ENCODE measurements at places on chromosomes 3 and 15.
A peak's percentile ranks its signal among the peaks of the same experiment; 100 is the strongest.

- DNase-seq = no peak
Measured at GRCh38 chr15:63815796-63816533, 17.8 kb downstream of the HERC1 start.

GRCh38 chr3:141096981-141097380, 45.8 kb downstream of the SPSB4 start:
- DNase-seq = no peak

DNA sequence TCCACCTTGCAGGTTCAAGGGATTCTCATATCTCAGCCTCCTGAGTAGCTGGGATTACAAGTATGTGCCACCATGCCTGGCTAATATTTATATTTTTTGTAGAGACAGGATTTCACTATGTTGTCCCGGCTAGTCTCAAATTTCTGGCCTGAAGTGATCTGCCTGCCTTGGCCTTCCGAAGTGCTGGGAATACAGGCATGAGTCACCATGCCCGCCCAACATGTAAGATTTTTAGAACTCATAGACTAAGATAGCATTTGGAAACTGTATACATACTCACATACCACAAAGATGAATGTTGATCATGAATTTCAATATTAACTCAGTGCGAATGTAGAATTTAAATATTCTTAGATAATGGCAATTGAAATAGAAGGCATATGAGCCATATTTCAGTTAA, 718.9 kb downstream of the NLGN1 start:
- DNase-seq = no peak

DNA sequence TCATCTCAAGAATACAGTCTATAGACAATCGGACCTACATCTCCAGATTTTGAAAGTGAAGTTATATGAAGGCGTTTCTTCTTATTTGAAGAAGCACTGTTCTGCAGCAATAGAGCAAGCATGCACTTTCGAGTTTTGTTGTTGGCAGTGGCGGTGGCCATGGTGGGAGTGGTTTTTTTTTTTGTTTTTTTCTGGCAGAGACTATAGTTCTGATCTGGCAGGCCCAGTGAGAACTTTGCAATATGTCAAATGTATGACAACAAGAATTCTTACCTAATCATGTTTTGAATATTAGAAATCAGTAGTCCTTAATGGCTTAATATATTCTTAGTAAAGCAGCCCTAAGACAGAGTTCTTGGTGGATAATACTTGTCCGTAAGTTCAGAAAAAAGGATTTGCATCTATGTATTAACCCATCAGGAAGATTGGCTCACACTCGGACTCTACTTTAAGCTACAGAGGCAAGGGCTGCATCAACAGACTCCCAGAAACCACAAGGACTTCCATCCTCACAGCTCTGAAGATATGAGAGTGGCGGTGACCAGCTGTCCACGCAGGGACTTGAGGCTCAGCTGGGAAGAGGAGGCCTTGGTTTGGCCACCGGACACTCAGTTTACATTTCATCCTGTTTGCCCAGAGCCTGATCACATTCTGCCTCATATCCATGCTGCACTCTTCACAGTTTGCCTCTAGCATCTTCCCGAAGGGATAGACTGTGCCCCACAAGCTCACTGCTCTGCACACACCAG, 124.1 kb upstream of the THBS1 start:
- DNase-seq = no peak

DNA sequence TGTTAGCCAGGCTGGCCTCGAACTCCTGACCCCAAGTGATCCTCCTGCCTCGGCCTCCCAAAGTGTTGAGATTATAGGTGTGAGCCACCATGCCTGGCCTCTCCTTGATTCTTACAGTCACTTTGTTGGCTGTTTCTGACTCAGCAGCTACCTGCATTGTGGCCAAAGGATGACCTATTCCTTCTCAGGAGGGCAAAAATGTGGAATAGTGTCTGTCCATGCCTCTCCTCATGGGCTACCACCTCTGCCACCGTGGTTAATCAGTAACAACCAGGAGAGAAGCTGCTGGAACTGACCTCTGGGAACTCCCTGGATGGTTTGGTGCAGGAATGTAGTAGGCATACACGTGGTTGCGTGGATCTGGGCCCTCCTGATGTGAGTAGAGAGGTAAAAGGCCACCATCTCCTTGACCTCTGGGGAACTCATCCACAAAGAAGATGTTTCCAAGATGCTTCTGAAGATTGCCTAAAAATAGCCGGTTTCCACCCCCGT, 63.3 kb downstream of the FLNB start:
- DNase-seq = no peak

GRCh38 chr15:92719021-92719420, 63.4 kb upstream of the FAM174B start:
- no peak for DNase-seq

- DNase-seq = no peak
Measured at GRCh38 chr3:129521611-129522010, 6.8 kb upstream of the RHO start.

DNA sequence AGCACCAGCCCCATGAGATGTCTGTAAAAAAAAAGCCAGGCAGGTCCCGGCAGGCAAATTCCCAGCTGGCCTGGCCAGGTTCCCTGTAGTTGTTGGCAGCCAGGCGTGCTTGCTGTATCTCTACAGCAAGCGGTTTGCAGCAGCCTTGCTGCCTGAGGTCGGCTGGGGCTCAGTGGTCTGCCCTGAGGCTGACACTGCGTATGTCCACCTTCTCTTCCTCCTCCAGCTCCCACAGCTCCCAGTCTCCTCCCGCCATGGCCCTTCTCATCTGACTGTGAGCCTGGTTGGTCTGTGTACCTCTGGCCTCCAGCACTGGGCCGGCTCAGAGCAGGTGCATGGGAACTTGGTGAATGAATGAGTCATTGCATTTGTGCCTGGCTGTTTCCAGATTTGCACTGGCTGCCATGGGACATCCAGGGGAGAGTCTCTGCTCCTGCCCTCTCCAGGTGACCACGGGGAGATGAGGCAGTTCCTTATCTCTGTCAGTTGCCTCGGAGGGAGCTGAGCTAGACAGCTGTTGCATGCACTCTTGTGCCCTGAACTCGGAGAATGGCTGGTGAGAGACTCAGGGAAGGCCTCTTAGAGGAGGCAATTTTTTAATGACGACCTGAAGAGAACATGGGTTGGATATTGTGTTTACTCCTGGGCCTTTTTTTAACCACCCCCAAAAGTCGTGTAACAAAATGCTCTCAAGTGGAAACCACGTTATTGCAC, 43.0 kb downstream of the SPSB4 start:
- no peak for DNase-seq

- no peak for DNase-seq
Measured at GRCh38 chr3:193729601-193730000, 136.6 kb downstream of the OPA1 start.

- DNase-seq = no peak
Measured at GRCh38 chr3:12445523-12446240, 38.6 kb upstream of the TSEN2 start.

DNA sequence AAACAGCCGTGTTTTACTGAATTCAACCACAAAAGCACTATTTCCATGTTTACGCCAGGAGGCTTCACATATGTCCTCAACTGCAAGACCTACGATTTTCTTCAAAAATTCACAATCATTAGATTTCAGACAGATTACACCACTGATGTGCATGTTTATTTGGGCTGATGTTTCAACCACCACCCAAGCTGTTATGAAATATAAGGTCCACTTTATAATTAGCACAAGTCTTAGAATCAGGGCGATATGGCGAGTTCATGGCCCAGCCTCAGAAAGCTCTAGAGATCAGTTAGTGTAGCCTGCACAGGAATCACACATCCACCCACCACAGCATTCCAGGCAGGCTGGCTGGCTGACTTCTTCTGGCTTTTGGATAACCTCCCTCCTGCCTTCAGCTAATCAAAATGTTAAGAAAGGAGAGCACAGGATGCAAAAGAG, 15.4 kb downstream of the SH3BP5 start:
- DNase-seq = no peak

DNA sequence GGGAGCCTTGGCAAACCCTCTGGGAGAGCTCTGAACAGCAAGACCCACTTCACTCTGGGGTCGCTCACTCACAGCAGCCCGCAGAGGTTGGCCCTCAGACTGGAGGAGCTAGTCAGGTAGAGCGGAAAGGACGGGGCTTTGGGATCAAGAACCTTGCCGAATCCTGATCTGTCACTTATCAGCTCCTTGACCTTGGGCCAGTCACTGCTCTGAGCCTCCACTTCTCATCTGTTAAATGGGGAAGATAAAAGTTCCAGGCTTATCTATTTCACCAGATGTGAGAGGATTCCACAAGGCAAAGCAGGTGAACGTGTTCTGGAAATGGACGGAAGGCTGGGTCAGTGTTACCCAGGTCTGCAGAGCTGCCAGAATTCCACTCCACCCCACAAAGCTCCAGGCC, 29.4 kb downstream of the SEMA5B start:
- no peak for DNase-seq

- DNase-seq = no peak
Measured at GRCh38 chr15:68612979-68613740, 34.4 kb downstream of the CORO2B start.

DNA sequence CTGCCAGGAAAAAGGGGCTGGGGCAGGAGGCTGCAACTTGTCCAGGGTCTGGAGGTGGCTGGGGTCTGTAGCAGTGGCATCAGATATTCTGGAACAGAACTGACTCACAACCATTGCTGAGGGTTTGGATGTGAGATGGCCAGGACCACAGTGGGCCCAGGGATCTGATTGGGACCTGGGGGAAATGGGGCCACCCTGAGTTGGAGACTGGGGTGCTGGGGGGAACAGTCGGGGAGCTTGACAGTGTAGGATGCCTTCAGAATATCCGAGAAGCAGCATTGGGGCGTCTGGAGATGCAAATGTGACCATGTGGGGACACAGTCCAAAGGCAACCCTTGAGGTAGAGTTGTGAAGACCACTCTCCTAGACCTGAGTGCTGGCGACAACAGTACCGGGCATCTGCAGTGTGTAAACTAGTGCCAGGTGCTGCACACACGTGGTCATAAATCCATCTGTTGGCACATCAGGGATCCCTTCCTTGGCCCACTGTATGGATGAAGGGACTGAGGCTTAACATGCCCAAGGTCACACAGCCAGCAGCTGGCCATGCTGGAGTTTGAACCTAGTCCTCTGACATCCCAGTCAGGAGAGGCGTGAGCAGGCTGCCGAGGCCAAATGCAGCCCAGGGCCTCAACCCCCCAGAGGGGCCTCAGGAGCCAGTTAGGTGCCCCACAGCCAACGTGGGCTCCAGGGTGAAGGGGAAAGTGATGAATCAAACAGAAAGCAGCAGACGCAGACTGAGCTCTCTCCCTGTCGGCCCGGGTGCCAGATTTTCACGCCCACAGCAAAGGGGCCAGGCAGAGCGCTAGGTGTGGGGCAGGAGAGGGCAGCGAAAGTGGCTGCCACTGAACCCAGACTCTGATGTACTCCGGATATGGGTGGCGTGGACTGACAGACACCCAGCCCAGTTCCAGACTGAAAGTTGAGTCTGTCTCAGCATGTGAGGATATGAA, 18.8 kb downstream of the HEMK1 start:
- DNase-seq = no peak

DNA sequence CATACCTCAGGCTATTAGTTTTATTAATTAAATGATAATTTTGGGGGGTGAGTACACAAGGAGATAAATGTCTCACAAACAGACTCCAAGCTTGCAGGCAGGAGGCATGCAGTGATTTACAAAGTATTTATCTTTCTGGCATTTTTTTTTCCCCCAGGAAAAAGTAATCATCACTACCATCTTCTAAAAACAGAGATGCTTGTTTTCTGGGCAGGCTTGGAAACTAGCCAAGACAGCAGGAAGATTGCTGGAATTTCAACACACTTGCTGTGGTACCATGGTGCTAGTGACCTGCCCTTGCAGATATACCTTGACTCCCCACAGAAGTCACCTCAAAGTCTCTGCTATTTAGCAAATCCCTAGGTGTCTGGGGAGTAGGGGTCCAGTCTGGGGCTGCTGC, 732.8 kb upstream of the CFAP20DC start:
- no peak for DNase-seq

- DNase-seq = peak; percentile 10
Measured at GRCh38 chr3:66582721-66583423, 82.0 kb upstream of the LRIG1 start.

DNA sequence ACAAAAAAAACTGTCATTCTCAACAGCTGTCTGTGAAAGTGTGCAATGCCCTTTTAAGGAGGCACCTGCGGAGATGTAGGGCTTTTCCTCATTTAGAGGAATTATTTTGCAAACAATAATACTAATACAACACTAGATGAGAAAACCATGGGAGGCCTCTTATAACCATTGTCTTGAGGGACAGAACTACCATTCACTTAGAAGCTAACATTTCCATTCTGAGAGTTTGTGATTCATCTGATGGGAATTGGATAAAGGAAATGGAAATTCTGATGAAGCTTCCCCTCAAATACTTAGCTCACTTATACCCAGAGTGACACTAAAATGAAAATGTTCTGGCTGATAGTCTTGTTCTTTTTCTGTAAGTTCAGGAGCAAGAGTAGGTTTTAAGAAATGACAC, 147.7 kb downstream of the CADPS start:
- no peak for DNase-seq

DNA sequence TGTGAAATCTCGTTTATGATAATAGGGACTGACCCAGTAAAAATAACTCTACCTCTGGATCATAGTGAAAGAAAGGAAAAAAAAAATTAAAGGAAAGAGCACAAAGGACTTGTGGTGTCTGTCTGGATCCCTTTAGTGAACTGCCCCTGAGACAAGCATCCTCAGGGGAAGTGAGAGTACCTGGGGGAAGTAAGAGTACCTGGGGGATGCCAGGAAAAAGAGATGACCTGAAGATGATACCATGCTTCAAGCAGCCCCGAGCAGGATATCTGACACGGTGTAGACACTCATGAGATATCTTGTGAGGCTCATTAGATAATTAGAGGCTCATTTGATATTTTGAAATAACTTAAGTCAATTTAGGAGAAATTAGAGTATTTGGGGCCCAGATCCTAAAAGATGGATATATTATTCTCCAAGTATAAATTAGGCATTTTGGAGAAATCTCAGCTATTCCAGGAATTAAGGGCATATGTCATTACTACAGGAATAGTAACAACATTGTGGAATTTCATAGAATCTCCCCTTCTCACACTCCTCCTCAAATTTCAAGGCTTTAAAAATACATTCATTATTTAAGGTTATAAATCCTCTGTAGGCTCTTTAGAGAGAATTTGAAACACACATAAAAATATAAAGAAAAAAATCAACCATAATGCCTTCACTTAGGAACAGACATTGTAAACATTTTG, 36.3 kb upstream of the PSMD6 start:
- no peak for DNase-seq

DNA sequence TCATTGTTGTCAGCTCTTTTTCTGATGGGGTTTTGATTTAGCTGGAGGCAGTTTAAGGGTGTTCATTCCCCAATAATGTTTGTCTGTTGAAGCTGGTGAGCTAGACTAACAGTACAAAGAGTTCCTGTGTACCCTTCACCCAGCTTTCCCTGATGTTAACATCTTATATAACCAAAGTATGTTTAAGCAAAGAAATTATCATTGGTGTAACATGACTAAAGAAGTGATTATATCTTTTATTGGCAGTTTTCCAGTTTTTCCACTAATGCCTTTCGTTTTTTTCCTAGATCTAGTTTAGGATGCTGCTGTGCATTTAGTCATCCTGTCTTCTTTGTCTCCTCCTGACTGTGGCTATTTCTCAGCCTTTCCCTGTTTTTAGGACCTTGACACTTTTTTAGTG, 165.6 kb downstream of the LPP start:
- DNase-seq = no peak

GRCh38 chr3:128438488-128439072, 28.1 kb downstream of the DNAJB8 start:
- no peak for DNase-seq
